ENCODE measurements at places on chromosomes 2 and 18.

GRCh38 chr2:75074708-75075107, 116.3 kb downstream of the POLE4 start:
- DNase-seq, result no peak

- DNase-seq, result no peak
Measured at GRCh38 chr2:47893771-47894170, 12.5 kb downstream of the FBXO11 start.

DNA sequence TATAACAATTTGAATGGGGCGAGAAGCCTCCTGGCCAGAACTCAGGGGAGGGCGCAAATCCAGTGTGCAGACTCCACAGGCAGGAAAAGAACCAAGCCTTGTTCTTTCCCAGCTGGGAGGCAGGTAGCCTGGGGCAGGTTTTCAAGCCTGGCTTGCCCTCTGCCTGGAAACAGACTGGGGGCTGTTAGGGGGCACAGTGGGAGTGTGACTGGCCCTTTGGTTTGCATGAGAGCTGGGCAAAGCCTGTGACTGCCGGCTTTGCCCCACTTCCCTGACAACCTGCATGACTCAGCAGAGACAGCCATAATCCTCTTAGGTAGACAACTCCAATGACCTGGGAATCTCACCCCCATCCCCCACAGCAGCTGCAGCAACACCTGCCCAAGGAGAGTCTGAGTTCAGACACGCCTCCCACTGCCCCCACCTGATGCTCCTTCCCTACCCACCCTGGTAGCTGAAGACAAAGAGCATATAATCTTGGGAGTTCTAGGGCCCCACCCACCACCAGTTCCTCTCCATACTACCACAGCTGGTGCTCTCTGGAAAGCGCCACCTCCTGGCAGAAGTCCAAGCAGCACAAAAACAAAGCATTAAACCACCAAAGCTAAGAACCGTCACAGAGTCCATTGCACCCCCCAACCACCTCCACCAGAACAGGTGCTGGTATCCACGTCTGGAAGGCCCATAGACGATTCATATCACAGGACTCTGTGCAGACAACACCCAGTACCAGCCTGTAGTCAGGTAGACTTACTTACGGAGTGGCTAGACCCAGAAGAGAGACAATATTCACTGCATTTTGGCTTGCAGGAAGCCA, 402.5 kb downstream of the STK39 start:
- DNase-seq, result no peak

GRCh38 chr2:11833601-11834000, 87.2 kb downstream of the LPIN1 start:
- DNase-seq, result peak; percentile 35

- no peak for DNase-seq
Measured at GRCh38 chr2:68151037-68151436, 6.7 kb upstream of the PNO1 start.

DNA sequence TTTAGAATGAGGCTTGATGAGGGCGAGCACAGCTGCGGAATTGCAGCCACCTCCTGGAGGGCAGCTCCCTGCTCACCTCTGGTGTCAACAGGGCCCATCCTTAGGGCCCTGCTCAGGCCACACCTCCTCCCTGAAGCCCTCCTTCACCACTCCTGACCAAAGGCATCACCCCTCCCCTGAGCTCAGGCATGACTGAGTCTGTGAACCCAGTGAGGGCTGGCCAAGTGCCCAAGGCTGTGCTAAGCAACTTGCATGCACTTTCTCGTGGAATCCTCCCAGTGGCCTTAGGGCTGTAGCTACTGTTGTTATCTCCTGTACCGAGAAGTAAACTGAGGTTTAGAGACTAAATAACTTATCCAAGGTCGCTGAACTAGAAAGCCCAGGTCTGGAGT, 101.7 kb downstream of the KLHL29 start:
- peak; percentile 18 for DNase-seq

DNA sequence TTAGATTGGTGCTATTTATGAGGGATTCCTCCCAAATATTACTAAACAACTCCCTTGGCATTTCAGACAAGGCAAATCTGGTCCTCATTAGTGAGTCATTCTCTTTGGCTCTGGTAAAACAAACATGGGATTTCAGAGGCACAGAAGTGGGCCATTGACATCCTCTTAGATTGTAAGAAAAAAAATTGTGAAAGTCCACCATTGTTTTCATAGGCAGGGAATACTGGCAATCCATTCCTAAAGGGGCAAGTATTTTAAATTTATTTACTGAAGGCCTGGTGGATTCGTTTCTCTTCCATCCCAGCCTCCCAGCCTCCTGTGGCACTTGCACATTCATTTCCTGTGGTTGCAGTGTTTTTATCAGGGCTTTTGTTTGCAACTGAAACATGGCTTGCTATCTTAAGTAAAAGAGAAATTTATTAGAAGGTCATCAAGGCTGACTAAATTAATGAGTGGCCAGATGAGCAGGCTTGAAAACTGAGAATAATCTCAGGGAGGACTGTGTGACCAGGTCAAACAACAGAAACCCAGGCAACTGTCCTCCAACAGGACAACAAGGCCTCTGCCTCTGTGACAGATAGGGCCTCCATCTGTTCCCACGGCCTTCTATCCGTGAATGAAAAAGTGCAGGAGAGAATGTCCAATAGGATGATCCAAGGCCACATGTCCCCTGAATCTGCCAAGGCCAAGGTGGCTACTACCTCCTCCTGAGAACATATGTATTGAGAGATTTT, 23.1 kb upstream of the TNFAIP6 start:
- DNase-seq, result peak; percentile 93

GRCh38 chr18:47500930-47501329, 249.5 kb upstream of the SKOR2 start:
- no peak for DNase-seq

DNA sequence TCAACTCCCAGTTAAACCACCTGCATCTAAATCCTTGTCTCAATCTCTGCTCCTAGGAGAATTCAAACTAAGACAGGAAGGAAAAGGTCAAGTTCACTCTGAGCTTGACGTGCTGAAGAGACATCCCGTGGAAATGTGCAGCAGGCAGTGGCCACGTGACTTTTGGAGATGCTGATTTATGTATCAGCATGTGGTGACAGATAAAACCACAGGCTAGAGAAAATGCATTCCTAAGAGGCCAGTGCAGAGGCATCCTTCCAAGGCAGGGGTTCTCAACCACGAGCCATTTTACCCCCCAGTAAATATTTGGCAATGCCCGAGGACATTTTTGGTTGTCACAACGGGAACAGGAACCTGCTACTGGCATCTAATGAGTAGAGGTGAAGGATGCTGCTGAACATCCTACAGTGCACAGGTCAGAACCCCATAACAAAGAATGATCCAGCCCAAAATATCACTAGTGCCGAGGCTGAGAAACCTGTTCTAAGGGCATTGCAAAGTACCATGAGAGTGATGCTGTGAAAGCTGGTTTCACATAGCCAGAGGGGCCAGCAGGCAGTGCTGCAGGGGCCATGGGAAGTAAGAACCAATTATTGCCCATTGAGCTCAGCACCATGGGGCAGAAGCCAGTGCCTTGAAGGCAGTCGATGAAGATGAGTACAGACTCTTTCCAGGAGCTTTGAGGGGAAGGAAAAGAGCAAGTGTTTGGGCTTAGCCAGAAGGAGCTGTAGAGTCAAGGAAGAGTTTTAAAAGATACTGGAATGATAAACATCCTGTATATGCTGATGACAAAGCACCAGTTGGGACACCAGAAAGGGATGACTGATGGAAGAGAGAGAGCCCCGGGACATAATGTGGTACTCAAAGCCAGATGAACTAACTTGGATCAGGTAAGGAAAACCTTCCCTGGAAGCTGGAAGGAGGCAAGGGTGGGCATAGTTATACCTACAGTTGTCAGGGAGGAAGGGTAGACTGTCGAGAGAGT, 174.6 kb downstream of the HAUS1 start:
- peak; percentile 17 for DNase-seq

DNA sequence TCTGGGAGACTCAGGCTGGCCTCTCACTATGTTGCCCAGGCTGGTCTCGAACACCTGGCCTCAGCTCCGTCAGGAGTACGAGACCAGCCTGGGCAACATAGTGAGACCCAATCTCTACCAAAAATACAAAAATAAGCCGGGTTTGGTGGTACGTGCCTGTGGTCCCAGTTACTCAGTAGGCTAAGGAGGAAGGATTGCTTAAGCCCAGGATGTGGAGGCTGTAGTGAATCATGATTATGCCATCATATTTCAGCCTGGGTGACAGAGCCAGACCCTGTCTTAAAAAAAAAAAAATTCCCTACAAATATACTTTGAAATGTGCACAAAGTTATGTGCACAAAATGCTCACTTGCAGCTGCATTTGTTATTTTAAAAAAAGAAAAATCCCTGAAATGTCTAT, 26.3 kb upstream of the AGAP1 start:
- peak; percentile 81 for DNase-seq

Data from stromal cell of bone marrow (primary cell).